Aorta (tissue), 5 donors: ENCODE measurements at places on chromosomes 12 and 14. TPM values are rescaled to one million over a fixed set of nuclear protein-coding genes. Genes with fewer than 3 reads are reported as not detected.

- DNase-seq = no peak
These were observed 54.8 kb upstream of the PLEKHA5 start for GRCh38 chr12:19074700-19075099.

DNA sequence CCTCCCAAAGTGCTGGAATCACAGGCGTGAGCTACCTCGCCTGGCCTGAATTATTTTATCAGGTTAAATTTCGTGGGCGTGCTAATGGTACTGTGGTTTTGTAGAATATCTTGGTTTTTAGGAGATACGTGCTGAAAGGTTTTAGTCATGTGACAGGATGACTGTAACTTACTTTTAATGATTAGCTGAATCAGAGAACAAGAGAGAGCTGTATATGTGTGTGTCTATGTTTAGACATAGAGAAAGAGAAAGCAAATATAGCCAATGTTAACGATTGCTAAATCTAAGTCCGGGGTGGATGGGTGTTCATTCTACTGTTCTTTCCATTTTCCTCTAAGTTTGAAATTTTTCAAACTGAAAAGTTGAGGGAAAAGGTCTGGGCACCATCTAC is 9.2 kb upstream of the PNMA1 start:
- DNase-seq = no peak

GRCh38 chr14:52656905-52657304 is 38.5 kb downstream of the ERO1A start:
- DNase-seq = no peak

DNA sequence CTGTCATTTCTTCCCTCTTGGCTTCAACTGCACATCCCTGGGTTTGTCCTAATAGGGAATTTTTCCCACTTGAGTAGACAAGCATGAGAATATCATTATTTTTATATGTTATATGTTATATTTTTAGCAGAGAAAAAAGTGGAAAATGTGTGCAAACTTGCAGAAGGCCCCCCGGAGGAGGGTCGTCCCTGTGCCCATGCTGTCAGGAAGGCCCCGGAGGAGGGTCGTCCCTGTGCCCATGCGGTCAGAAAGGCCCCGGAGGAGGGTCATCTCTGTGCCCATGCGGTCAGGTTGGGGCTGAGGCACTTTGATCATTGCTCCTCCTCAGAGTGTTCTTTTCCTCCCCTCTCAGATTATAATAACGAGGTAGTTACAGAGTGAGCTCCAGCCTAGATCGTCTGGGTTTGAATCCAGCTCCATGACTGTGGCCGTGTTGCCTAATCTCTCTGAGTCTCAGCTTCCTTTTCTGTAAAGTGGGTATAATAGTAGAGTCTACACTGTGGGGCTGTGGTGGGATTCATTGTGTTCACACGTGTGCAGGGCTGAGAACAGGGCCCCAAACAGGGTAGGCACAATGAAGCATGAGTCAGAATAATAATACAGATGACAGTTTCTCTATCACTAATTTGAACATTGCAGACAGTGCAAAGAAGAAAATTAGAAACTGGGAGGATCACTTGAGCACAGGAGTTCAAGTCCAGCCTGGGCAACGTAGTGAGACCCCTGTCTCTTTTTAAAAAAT is 33.4 kb downstream of the ELK3 start:
- DNase-seq = no peak

DNA sequence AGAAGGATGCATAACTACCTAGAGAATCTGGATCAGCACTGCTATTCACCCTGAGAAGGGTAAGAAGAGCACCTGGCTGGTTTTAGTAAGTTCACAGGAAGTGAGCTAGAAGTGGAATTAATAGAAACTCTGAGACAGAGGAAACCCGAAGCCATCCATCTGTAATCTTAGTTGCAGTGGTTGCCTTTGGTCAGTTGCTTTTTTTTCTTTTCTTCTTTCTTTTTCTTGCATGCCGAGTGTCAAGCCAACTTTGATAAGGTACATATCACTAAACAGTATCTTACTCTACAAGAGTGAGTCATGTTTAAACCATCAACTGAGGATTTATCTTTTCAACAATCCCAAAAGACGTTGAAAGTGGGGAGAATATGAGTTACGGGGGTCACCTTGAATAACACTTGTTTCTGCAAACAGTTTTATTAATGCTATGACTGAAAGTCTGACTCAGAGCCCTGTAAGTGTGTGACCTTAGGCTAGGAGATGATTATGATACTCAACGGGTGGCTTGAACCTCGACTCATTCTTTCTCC is 26.7 kb downstream of the C12orf75 start:
- DNase-seq = no peak

DNA sequence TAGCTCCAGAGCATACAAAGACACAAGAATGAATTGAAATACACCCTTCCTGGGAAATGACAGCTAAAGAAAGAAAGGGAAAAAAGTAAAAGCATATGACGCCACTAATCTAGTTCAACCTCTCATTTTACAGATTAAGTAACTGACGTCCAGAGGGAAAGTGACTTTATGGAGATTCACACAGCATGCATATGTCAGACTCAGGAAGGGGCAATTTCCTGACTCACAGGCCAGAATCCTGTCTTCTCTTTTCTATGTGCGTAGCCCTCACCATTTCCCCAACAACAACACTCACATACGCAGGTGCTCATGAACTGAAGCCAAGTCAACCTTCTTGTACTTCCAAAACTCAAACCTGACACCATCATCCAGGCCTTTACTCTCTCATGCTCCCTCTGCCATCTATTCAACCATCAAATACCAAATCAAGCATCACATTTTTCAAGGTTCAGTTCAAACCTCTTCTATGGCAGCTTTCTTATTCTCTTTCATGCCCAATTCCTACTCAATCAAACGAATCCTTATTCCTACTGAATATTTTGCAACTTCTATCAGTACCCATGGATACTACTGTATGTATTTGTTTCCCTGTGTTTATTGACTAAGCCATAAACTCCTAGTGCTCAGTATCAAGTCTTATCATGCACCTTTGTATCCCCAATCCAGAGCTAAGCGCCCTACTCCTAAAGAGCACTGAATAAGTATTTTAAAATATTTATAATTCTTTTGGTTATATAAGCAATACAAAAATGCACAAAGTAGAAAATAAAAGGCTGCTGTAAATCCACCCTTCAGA is 52.8 kb downstream of the STXBP6 start:
- no peak for DNase-seq

DNA sequence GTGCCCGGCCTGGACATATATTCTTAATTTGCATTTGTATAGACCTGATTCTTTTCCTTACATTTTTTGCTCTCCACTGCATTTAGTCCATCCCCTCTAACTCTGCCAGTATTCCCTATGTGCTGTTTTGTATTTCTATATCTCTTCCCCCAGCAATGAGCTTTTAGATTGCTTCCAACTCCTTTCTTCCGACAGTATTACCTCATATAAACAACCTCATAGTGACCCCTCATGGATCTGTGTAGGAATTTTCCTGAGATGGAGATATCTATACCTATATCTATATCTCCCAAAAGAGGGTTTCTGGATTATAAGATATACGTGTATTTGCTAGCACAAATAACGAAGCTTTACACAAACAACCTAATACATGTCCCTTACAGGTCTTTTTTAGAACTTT is 161.9 kb downstream of the CRADD start:
- DNase-seq = no peak

- DNase-seq = no peak
These were observed 112.7 kb upstream of the PTPRB start for GRCh38 chr12:70749931-70750330.

- no peak for DNase-seq
These were observed 151.0 kb downstream of the SLC25A21 start for GRCh38 chr14:37021390-37021789.

- DNase-seq = no peak
These were observed 466.9 kb downstream of the FUT8 start for GRCh38 chr14:65879248-65880009.

DNA sequence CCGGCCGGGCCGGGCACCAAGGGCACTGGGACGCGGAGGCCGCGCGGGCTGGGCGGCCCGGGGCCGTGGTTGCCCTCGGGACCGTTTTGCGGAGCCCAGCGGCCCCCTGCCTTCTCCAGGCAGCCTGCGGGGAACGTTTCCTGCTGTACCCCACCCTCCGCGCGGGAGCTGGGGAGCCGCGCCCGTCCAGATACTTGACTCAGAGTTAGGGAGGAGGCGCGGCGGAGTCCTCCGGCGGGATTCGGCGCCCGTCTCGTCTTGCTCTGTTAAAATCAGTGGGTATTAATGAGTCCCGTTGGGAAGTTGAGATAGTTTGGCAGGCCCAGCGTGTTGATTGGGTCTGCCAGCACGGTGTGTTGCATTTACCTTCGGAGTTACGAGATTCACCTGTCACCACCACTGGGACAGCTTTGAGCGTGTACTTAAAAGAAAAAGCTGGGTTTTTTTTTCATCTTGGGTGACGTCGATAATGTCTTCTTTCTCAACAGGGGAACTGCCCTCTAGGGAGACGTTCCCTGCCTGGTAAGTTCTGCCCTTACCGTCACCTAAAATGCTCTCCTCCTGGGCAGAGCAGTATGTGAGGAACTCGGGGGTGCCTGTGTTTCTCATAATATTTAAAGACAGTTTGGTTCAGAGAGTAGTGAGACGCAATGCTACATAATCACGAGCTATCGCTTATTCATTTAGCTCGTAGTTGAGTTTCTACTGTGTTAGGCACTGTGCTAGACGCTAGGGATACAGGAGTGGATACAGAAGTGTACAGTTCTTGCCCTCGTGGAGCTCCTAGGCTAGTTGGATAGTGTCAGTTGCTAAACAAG is 596 bp downstream of the DLST start:
- DNase-seq = peak; percentile 58

DNA sequence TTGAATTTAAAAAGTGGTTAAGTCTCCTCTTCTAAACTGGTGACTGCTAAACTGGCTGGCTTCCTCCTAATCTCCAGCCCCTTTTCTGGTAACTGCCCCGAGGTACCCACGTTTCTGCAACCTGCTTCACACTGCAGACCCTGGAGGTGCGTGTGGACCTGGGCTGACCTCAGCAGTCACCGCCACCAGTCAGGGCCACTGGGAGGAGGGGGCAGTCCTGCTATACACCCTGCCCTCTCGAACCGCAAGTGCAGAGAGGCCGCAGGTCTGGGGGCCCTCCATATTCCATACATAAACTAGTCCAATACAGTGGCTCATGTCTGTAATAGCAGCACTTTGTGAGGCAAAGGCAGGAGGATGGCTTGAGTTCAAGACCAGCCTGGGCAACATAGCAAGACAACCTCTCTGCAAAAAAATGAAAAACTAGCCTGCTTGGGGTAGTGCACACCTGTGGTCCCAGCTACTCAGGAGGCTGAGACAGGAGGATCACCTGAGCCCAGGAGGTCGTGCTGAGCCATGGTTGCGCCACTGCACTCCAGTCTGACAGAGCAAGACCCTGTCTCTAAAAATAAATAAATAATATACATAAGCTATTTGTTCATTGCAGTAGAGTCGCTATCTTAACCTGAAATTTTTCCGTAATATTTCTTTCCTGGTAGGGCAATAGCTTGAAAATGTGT is 25.6 kb downstream of the VPS37B start:
- peak; percentile 51 for DNase-seq

Gene OTX2
- total RNA-seq = not detected

Gene LRRC23
- 5.3 TPM for total RNA-seq

Gene FBXW8
- total RNA-seq = 13.9 TPM
